Stimulated activated CD4-positive, alpha-beta T cell treated with anti-CD3 and anti-CD28 coated beads, Interleukin-4, amount 100 ng/mL, for 1 hour (primary cell): ENCODE measurements at places on chromosomes 1 and 21.
A peak's percentile ranks its signal among the peaks of the same experiment; 100 is the strongest.

- DNase-seq: no peak
These were observed 714.7 kb downstream of the NCAM2 start for GRCh38 chr21:21712748-21713520.

DNA sequence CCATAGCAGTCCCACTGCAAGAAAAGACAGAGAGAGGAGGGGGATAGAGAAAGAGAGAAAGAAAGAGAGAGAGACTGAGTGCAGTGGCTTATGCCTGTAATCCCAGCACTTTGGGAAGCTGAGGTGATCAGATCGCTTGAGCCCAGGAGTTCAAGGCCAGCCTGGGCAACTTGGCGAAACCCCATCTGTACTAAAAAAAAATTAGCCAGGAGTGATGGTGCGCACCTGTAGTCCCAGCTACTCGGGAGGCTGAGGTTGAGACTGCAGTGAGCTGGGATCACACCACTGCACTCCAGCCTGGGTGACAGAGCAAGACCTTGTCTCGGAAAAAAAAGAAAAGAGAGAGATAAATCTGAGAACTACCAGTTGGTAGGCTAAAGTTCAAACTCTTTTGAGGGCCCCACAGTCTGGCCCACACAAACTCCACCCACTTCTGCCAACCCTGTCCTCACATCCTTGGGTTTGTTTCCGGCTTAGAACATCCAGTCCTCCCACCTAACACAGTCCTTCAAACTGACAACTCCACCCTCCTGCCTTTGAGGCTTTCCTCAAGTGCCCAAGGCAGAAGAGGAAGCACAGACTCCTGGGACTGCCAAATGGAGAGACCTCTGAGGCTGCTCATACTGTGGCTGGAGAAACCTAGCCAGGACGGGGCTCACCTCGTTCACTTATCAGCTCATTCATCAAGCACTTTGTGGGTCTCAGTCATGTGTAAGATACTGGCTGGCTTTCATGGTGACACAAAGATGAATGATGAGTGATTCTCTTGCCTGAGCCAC lies 20.1 kb downstream of the TFAP2E start:
- no peak for DNase-seq

DNA sequence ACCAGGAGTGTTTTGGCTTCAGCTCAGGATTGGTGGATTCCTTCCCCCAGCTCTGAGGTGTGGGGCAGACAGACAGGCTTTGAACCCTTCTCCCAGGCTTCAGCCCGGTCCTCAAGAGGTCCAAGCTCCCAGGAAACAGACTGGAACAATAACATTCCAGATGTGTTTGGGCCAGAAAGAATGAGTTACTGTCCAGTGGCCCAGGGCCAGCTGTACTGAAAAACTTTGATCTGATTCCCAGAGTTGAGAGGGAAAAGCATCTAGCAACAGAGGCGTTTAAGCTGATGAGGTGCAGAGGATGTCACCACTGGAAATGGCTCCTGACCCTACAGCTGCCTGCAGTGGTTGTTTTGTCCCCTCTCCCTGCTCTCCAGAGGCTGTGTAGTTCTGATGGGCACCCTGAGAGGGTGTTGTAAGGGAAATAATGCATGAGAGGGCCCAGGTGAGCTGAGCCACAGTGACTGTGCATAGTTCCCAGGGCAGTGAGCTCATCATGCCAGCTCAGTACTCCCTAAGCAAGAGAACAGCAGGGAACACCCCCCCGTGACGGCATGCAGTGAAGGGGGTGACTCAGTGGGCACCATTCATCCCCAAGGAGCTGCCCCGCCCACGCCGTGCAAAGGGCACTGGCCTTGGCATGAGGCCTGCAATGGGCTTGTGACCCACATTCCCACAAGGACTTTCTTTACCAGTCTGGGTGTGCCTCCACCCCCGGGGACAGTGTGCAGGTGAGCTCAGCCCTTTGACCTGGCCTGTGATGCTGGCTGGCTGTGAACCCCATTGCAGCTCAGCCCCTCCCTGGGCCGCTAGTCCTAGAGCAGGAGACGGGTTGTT lies 13.8 kb upstream of the SFN start:
- DNase-seq: no peak

DNA sequence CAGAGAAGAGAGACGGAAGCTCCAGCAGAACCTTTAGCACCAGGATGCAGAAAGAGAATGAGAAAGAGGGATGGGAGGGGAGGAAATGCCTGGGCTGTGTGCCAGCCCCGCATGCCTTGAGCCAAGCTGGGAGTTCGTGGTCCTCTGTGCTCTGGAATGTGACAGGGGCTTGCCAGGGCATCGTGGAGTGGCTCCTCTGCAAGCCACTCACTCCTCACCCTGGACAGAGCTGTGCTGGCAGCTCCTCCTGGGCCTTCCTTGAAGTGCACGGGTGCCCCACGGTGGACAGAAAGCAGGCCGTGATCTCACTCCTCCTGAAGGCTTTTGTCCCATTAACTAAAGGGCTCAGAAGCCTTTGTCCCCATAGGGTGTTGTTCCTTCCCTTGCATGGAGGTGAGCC lies 34.8 kb upstream of the PRELP start:
- DNase-seq: no peak

- no peak for DNase-seq
These were observed 32.8 kb downstream of the PCNT start for GRCh38 chr21:46356494-46357334.

GRCh38 chr1:102799496-102799895 lies 308.8 kb downstream of the COL11A1 start:
- DNase-seq: no peak

DNA sequence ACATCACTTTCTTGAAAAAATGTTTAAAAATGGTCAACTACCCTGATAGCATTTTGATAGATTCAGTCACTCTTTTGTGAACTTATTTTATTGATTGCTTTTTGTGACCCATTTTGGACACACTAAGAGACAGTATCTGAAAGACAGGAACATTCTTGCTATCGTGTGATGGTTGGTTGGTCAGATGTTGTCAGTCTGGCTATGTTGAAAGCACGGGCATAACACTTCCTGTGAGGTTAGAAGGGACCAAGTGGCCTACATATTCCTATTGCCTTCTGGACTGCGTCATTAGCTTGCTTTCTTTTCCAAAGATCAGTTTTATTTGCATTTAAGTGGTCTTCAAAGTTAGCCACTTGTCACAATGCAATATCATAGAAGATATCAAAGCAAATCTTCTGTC lies 1.4 kb downstream of the OR2T6 start:
- DNase-seq: no peak

- no peak for DNase-seq
These were observed 3.6 kb downstream of the CTBS start for GRCh38 chr1:84570436-84571149.

GRCh38 chr1:116491700-116492357 lies 79.0 kb downstream of the CD58 start:
- DNase-seq: no peak

DNA sequence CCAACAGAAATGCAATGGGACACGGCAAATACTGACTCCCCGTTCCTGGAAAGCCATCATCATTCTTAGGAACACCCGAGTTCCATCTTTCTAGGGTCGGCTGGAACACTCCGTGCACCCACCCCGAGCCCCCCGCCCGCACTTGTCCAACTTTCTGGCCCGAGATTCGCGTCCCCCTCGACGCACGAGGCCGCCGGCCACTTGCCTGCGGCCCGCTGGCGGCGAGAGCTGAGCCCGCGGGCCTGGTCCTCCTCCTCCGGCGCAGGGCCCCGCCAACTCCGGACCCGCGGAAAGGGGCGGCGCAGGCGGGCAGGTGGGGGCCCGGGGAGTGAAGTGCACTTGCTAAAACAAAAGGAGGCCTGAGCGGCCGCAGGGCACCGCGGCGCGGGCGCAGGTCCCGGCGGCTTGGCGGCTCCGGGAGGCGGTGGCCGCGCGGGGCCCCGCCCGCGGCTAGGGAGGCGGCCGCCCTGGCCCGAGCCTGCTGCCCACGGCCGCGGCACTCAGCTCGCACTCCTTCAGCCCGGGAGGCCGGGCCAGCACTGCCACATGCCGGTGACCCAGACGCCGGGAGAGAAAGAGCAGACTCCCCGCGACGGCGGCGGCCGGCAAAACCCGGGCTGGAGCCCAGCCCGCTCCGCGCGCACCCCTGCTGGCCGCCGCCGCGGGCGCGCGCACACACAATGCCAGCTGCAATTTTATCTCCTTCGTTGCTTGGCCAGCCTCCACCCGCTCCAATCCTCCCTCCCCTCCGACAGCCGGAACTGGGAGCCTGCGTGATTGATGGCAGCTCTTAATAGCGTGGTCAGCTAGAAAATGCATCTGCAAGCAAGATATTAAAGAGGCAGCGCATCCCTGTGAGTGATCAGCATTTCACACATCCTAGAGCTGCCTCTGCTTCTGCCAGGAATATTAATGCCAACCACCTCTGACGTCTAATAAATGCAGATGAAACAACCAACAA lies 114.3 kb downstream of the RERE start:
- peak; percentile 63 for DNase-seq
